ENCODE measurements at places on chromosomes 16 and 17.
A peak's percentile ranks its signal among the peaks of the same experiment; 100 is the strongest.

DNA sequence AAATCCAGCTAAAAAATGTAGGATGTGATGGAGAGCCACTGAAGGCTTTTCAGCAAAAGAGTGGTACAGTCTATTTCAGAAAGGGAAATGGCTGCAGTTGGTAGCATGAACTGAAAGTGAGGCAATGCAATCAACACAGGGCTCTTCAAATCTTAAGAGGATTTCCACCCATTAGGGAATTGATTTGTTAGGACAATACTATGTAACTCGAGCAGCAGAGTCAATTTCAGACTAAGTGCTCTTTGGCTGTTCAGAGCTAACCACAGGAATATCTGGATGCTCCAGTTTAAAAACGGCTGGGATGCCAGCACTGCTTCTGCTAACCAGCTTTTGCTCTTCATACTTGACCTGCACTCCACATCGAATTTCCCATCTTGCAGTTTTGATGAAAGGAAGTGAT lies 24.6 kb downstream of the CACNG1 start:
- no peak for DNase-seq

GRCh38 chr16:80947708-80948625 lies 58.7 kb downstream of the CMC2 start:
- no peak for DNase-seq

GRCh38 chr17:12790249-12791106 lies 1.2 kb downstream of the ARHGAP44 start:
- no peak for DNase-seq

GRCh38 chr17:32909787-32910369 lies 18.1 kb upstream of the TMEM98 start:
- peak; percentile 73 for DNase-seq

- no peak for DNase-seq
These were observed at the start of gene SCARF1 for GRCh38 chr17:1645207-1646171. SCARF1 (minus strand) TSS chr17:1645732; CDS start chr17:1645697, 35 bp downstream.

- DNase-seq, result no peak
These were observed at the start of gene HES7 for GRCh38 chr17:8123695-8124349. HES7 (minus strand) TSS chr17:8124106; CDS start chr17:8124084, 22 bp downstream.

DNA sequence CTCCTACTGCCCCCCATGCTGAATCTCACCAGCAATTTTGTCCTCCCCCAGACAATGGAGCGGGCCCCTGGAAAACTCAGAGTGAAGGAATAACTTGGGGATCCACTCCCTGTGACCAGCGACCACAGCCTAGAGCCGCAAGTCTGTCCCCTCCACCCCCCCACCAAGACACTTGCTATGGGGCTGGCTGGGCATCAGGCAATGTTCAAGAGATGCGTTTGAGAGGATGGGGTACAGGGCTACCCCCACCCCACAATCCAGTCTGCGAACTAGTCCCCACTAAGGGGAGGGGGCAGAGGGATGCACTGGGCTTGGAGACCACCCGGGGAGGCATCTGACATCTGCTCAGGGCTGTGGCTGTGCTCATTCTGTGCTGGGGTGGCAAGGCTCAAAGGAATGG lies 2.4 kb downstream of the PPL start:
- DNase-seq, result no peak

Measured in activated CD4-positive, alpha-beta T cell treated with anti-CD3 and anti-CD28 coated beads for 48 hours (primary cell).